ENCODE measurements at places on chromosomes 3 and 15.

DNA sequence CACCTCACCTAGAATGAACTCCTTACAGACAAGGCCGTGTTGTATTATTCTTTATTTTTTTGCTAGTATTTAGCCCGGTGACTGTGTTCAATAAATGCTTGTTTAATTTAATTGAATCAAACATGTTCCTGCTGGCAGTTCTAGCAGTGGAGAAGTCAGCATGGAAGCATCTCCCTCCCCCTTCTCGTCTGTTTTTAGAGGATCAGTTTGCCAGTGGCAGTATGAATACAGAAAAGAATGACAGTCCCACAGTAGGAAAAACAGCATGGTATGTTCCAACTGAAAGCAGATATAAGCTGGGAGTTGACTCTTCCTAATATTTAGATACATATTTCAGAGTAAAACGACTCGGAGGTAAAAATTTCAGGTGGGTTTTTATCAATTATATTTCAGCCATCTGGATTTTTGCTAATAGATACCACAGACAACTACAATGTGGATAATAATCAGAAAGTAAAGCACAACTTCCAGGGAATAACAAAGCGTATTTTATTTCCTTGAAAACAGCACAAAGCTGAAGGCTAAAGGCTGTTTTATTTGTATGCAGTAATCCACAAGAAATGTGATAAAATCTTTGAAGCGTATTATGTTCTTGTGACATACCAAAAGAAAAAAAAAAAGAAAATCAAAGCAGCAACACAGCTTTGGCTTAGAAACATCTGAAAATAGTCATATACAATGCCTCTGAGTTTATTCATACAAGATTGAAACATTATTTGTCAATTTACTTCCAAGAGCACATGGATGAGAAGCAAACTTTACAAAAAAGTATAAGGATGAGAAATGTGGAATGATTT, 244.5 kb upstream of the KCNMB2 start:
- DNase-seq: no peak

DNA sequence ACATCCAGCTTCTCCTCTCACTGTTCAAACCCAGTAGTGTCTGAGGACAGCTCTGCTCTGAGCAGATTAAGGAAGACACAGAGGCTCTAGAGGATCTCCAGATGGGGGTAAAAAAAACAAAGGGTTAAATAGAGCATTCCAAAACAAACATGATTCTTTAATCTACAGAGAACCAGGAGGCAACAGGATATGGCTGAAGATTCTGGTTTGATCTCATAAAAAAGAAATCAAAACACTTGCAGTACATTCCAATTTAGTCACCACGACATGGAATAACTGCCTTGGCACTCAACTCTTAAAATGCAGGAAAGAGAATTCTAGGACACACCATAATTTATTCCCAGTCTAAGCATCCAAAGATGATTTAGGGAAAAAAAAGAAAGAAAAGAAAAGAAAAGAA, 32.0 kb downstream of the TM4SF4 start:
- peak; percentile 55 for DNase-seq

- no peak for DNase-seq
Measured at GRCh38 chr3:109334572-109334971, 2.8 kb downstream of the DPPA4 start.

DNA sequence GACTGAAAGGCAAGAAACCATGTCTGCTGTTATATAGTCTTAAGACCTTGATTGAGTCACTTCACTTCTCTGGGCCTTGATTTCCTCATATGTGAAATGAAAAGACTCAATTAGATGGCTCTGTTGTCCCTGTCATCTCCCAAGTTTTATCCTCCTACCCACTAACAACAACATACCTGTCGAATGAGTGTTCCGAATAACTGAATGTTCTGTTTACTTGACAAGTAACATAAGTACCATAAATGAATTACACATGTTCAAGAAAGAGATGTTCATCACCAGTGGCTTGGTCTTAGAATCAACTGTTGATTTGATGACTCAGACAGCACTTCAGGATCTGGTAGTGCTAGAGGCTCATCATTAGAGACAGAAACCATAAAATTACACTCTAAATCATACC, 311.7 kb downstream of the VPS13C start:
- DNase-seq: peak; percentile 18

DNA sequence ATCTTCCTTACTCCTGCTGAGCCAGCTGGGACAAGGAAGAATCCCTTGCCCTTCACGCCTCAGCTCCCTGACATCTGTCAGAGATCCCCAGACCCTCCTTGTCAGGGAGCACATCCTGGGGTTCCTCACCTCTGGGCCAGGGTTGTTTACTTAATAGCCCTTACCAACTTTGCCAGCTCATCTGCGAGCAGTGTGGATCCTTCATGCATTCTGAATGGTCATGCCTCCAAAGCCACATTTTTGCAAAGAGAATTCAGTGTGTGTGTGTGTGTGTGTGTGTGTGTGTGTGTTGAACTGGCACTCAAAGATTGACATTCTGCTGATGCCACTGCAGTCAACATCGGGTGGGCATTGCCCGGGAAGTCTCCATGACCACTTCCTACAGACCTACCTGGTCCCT, 112.6 kb downstream of the SLC49A4 start:
- DNase-seq: no peak

DNA sequence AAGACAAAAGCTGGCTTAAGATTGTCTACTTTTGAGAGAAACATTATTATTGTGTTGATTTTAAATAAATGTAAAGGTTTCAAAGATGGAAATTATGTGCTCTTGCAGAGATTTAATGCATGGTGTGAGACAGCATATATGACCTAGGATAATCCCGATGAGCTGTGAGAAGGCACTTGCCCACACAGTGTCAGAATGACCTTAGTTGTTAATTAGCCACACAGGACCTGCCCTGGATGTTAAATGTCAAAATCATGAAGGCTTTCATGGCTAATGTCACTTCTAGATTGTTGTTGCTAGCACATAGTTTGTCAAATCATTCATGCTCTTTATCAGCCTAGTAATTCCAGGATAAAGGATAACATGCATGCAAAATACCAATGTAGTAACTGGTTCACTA, 135.3 kb upstream of the GAP43 start:
- DNase-seq: no peak

DNA sequence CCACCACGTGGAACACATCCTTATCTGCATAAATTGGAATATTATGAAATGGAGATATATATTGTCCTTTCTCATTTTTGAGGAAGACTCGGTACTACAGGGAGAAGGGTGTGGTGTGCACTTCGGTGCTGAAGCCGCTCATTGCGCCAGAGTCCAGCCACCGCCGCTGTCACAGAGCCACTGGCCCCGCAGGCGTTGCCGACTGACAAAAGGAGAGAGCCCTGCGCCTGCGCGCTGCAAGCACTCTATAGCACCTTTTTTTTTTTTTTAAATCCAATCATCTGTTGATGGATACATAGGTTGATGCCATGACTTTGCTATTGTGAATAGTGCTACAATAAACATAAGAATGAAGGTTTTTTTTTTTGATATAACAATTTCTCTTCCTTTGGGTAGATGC, 130.0 kb upstream of the TBC1D5 start:
- no peak for DNase-seq

DNA sequence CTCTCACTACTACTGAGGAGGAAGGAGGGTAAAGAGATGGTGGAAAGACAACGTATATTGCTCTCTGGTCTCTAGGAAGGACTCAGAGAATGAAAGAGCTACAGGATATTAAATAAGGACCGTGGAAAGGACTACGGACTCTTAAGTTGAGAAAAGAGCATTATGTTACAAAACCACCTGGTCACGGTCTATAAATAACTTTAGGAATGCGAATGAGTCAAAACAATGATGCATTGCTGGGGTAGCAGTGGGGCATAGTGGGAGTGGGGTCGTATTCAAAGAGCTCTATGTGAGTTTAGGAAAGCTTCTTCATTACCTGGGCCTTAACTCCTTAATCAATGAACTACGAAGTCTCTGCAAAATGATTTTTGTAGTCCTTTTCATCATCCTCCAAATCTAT, 295.7 kb upstream of the SOX14 start:
- DNase-seq: no peak

- peak; percentile 75 for DNase-seq
Measured at GRCh38 chr3:37729119-37729518, 132.6 kb upstream of the CTDSPL start.

DNA sequence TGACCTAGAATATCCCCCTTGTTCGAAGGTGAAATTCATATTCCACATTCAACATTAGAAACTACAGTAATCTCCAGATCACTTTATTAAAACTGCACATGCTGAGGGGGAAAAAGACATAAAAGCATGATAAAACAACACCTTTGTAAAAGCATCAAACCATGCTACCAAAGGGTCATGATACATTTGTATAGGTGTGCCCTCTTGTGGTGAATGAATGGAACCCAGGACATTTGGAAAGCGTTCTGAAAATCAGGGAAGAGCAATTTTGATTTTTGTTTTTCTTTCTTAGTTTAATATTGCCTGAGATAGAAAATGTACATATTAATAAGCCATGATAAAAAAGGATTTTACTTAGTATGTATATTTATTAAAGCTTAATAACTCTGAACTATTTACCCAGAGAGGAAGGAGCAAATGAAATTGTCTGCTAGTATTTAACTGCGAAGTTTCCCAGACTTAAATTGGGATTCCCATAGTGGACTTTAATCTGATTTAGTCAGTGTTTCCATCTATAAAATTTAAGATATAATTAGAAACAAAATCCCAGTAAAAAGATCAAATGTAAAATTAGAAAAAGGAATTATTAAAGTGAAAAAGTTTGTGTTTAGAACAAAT, 105.8 kb upstream of the ARL6 start:
- DNase-seq: peak; percentile 25

DNA sequence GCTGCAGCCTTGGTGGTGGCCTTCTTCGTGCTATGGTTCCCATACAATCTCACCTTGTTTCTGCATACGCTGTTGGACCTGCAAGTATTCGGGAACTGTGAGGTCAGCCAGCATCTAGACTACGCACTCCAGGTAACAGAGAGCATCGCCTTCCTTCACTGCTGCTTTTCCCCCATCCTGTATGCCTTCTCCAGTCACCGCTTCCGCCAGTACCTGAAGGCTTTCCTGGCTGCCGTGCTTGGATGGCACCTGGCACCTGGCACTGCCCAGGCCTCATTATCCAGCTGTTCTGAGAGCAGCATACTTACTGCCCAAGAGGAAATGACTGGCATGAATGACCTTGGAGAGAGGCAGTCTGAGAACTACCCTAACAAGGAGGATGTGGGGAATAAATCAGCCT, 10.4 kb downstream of the CYP8B1 start:
- no peak for DNase-seq

DNA sequence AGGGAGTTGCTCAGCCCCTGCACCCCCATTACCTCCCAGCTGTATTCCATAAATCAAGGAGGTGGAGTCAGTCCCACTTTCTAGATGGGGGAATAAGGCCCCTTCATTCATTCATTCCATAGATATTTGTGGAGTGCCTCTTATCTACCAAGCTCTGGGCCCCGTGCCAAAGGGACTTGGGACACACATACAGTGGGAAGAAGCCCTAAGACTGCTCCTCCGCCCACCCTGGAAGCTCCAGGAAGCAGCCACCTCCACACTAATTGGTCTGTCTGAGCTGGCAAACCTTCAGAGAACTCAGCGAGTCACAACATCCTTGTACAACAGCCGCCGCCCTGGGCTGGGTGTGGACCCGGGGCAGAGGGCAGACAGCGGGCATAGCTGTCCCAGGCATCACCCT, 6.4 kb downstream of the STRA6 start:
- peak; percentile 98 for DNase-seq

DNA sequence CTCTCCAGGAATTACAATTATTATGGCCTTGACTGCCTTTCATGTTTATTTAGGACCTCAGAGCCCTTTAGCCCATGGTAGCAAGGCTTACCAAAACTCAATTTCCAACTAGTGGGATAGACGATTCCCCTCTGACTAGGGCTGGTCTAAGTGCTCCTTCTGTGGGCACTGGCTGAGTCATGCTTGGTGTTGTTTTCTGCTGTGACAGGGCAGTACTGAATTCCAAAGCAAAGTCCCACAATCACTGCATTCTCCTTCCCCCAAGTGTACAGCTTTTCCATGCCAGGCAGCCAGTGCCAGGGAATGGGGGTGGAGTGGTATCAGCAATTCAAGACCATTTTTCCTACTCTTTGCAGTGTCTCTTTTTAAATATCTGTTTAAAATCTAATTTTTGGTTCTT, 509.0 kb upstream of the NECTIN3 start:
- no peak for DNase-seq

- DNase-seq: no peak
Measured at GRCh38 chr3:96480881-96481280, 333.5 kb upstream of the EPHA6 start.

DNA sequence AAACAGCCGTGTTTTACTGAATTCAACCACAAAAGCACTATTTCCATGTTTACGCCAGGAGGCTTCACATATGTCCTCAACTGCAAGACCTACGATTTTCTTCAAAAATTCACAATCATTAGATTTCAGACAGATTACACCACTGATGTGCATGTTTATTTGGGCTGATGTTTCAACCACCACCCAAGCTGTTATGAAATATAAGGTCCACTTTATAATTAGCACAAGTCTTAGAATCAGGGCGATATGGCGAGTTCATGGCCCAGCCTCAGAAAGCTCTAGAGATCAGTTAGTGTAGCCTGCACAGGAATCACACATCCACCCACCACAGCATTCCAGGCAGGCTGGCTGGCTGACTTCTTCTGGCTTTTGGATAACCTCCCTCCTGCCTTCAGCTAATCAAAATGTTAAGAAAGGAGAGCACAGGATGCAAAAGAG, 15.4 kb downstream of the SH3BP5 start:
- DNase-seq: peak; percentile 75

DNA sequence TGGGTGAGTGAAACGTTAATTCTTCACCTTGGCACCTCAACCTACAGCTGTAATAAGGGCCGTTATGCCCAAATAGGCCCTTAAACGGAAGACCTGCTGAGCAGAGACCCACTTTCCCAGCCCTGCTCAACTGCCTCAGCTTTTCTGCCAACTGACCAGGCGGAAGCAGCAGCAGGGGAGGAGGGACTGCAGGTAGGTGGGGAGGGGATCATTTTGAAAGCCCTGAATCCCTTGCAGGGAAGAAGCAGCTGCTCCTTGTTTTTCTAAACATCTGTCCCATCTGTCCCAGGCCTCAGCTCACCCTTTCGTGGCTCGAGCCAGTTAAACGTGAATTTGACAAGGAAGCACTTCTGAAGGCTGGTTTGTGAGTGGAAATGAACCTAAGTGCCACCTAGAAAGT, 978 bp upstream of the CMC1 start:
- no peak for DNase-seq

GRCh38 chr3:190877925-190878324, 15.4 kb upstream of the GMNC start:
- DNase-seq: no peak

All from fibroblast of upper back skin (primary cell).